ENCODE measurements at places on chromosomes 13 and 19.

DNA sequence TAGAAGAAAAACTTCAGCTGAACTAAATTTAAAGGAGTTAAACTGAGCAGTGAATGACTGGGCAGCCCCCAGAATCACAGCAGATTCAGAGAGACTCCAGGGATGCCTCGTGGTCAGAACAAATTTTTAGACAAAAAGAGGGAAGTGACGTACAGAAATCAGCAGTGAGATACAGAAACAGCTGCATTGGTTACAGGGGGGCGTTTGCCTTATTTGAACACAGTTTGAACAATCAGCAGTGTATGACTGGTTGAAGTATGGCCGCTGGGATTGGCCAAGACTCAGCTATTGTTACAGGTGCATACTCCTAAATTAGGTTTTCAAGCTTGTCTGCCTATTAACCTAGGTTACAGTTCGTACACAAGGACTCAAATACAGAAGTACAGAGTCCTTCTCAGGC lies 2.2 kb upstream of the SPRYD7 start:
- DNase-seq, result no peak

GRCh38 chr13:33322543-33322809 lies 36.9 kb upstream of the STARD13 start:
- DNase-seq, result peak; percentile 85

DNA sequence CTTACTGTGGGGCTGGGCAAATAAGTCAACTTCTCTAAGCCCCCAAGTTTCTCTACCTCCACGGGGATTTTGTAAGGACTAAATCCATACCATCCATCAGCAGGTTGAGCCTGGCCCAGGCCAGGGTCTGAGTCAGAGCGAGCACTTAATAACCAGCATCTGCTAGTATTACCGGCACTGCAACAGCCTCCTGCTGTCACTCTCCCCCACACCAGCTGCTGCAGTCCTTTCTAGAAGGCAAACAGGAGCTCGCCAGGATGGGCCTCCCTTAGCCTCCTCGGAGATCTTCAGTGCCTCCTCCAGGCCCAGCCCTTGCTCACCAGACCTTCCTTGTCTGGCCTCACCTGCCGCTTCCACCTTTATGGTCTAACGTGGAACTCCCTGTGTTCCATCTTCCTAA lies 3.2 kb downstream of the NAPA start:
- peak; percentile 46 for DNase-seq

DNA sequence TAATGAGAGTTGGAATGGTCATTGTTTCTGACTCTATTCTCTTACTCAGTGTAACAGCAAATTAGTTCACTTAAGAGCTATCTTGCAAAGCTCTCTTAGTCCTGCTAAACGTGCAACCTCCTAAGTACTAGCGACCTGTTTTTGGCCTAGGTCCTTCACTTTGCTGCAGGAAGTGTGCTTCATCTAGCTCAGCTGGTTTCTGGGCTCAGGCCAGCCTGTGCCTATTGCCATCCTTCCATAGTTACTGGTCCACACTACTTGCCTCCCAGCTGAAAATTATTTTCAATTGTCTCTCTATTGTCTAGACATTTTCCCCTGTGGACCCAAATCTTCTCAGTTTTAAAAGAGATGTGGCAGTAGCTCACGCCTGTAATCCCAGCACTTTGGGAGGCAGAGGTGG lies 561.3 kb downstream of the FGF9 start:
- DNase-seq, result no peak

GRCh38 chr13:53137779-53138178 lies 109.2 kb downstream of the OLFM4 start:
- DNase-seq, result peak; percentile 84

- DNase-seq, result peak; percentile 54
These were observed at the start of gene SLC44A2 for GRCh38 chr19:10625003-10625761. Gene SLC44A2 (plus strand): TSS chr19:10625553. CDS start chr19:10625634, 81 bp downstream.

DNA sequence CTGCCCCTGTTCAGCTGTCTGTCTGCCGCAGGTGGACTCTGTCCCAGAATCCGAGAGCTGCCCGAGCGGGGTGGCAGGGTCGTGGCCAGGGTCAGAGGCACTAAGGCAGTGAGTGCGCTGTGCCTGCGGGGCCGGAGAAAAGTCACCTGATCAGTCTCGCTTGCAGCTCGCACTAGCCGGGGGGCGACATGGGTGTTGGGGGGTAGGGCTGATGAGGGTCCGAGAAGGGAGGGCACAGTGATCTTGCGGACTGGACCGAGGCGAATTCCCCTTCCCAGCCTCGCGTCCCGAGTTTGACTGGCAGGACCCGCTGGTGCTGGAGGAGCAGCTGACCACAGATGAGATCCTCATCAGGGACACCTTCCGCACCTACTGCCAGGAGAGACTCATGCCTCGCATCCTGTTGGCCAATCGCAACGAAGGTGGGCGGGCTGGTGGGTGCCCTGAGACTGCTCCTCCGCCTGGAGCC lies 627 bp downstream of the GCDH start:
- no peak for DNase-seq

DNA sequence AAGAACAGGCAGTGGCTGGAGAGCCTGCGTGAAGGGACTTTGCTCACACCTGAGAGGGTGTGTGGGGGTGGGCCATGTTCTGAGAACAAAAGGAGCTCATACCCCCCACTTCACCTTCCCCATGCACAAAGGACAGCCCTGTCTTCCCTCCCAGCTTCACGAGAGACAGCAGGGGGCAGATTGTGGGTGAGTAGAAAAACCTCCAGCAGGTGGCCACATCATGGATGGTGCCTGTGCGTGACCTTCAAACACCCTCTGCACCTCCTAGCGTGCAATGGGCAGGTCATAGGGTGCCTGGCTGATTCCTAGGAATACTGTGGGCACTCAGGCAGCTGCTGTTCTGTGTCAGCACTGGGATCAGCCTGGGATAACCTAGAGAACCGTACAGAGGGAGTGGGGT lies 36.3 kb upstream of the PSG9 start:
- no peak for DNase-seq

DNA sequence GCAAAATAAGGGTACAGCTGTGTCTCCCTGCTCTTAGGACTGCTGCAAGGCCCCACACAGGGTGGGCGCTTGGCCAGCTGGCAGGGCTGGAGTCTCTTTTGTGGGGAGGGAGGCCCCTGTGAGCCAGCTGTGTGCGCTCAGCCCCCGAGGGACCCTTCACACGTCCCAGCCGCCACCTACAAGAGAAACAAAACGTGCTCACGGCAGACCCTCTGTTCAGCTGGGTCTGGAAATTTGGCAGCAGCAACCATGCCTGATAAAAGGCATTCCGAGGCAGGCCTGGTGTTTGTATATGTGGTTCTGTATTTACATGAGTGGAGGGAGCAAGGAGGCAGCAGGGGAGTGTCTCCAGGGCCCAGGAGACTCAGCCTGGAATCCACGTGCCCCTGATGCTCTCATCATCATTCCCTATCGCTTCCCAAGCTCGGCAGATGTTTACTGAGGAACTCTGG lies 49.7 kb downstream of the CRTC1 start:
- peak; percentile 11 for DNase-seq

- DNase-seq, result peak; percentile 63
These were observed 433 bp downstream of the SIX5 start for GRCh38 chr19:45768655-45768983.

DNA sequence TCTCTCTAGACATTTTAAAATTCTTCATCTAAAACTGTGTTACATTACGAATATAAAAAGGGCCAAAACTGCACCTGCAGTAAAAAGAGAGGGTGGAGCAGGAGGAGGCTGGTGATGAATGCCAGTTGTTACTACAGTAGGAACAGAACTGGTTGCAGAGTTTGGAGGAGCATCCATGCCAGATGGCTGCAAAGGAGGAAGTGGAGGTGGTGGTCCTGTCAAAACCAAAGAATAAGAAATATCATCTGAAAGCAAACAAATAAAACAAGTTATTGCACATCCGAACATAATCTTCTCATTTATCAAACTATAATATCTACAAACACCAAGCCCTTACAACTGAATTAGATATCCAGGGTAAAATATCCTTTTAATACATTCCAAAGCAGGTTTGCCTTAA lies 40.1 kb downstream of the RBM26 start:
- DNase-seq, result no peak

GRCh38 chr13:30319130-30319529 lies 11.8 kb upstream of the KATNAL1 start:
- no peak for DNase-seq

DNA sequence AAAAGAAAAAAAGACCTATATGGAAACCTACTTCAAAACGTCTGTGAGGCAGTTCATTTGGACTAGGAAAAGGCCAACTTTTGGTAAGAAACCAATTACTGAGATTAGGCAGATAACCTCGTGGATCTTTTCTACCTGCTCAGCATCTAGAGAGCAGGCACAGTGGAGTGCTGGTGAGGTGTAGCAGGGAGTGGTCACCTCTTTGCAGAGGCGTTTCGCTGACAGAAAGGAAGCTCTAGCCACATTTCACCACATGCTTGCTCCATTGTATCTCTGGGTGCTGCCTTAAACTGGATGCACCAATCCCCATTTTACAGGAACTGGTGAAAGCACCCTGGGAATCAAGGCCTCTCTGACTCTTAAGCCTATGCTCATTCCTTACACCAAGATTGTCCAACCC lies 360.5 kb downstream of the LIG4 start:
- no peak for DNase-seq

DNA sequence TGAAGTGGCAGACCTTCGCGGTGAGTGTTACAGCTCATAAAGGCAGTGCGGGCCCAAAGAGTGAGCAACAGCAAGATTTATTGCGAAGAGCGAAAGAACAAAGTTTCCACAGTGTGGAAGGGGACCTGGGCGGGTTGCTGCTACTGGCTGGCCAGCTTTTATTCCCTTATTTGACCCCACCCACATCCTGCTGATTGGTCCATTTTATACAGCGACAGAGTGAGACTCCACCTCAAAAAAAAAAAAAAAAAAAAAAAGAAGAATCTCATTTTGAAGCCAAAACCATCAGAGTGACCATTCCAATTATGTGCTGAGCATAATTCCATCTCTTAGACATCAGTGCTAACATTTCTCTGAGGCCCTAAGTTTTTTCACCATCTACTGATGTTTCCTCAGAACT lies 1.9 kb upstream of the ZNF552 start:
- no peak for DNase-seq

GRCh38 chr19:737591-738093 lies 13.3 kb upstream of the MISP start:
- peak; percentile 9 for DNase-seq

DNA sequence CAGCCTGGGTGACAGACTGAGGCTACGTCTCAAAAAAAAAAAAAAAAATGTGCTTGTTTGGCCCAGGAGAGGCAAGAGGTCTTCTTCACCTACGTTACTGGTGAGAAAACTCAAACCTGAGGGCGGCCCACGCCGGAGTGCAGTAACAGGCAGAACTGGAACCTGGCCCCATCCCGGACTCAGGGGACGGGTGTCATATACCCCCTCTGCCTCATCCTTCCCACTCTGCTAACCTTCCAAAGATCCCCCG lies 414 bp upstream of the ADAT3 start:
- no peak for DNase-seq

DNA sequence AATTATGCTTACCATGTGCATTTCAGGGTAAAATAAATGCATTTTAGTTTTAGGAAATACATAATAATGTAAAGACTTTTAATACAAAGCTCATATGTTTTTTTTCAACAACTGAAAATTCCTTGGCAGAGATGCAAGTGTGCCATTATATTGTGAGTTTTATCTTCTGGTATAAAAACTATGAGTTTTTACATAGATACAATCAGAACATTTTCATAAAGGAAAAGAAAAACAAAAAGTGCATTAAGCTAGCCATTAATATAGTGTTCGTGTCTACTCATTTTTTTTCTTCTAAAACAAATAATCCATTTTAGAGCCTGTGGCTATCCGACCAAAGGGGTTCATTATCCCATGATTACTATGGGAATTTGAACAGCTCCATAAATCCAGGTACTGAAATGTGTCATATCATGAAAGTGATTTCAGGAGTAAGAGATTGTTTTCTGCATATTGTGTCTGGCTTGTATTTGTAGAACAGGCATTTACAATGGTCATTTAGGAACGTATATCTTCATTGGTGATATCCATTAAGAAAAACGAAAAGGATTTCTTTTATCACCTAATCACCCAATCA lies 236.9 kb upstream of the SLC10A2 start:
- DNase-seq, result no peak

- no peak for DNase-seq
These were observed 9.8 kb upstream of the SIAH3 start for GRCh38 chr13:45861322-45861721.

GRCh38 chr19:5590865-5591154 lies 23.1 kb upstream of the TINCR start:
- DNase-seq, result no peak

GRCh38 chr13:33487575-33488243 lies 202.2 kb upstream of the STARD13 start:
- DNase-seq, result peak; percentile 59

DNA sequence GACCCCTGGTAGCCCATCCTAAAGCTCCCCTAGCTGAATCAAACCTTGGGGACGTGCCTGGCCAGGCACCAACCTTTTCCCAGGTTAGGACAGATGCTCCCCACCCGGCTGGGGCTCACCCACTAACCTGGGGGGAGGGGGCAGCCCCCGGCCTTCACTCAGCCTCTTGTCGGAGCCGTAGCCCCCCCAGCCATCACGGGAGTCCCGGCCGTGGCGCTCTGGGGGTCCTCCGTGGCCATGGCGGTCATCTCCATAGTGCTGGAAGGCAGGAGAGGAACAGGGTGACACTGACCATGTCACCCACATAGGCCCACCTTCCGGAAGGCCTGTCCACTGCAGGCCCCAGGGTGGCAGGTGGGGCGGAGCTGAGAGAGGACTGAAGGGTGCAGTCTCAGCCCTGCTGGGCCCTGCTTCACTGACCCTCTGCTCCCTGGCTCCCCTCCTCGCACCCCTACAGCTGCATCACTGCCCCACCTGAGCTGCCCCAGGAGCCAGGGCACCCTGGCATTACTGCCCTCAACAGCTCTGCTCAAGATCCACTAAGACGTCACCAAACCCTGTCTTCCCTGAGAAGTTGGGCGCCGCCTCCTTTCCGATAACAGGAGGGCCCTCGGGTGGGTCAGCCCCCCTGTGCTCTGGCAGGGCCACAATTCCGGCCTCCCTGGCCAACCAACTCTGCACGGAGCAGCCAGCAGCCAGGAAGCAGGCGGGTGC lies 22.6 kb upstream of the TINCR start:
- DNase-seq, result no peak

- no peak for DNase-seq
These were observed 9.1 kb upstream of the SHISA7 start for GRCh38 chr19:55451965-55452748.
